Caudate nucleus (tissue), 63 donors: ENCODE measurements at places on chromosomes 3 and 15.

DNA sequence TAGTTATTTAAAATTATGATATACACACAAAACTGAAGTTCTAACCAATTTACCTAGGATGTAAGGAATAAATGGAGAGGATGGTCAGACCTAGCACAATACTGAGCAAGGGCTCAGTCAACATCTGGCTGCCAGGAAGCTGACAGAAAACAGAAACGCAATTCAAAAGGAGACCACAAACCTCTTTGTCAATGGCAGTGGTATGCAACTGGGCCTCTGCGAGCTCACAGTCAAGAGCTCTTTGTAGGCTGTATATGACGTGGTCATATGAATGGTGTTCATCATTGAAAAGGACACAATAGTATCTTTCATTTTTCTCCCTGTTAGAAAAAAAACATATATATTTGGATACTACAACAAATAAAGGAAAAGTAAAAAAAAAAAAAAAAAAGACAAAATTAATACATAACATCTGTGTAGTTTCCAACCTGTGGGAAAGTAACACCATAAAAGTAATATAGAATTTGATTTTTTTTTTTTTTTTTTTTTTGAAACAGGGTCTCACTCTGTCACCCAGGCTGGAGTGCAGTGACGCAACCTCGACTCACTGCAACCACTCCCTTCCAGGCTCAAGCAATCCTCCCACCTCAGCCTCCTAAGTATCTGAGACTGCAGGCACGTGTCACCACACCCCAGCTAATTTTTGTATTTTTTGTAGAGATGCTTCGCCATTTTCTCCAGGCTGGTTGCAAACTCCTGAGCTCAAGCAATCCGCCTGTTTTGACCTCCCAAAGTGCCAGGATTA lies 37.9 kb downstream of the UBR1 start:
- no peak for DNase-seq

- no peak for DNase-seq
Observed at GRCh38 chr3:195165265-195165609, 105.7 kb downstream of the XXYLT1 start.

DNA sequence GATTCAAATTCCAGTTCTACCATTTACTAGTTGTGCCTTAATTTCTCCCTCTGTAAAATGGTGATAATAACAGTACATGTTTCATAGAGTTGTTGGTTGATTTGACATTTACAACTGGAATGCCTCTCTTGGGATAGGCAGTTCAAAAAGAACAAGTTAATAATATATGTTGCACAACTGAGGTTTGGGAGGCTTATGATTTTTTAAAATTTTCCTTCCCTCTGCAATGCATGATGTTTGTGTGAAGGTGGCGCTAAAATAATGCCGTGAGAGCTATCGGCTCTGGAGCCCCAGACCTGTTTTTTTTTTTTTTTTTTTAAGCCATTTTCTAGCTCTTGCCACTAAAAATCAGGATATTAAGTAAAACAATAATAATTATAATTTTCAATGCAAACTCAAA lies 18.6 kb downstream of the DNAJB11 start:
- DNase-seq = no peak

GRCh38 chr3:32488474-32489008 lies 14.1 kb downstream of the CMTM6 start:
- no peak for DNase-seq

DNA sequence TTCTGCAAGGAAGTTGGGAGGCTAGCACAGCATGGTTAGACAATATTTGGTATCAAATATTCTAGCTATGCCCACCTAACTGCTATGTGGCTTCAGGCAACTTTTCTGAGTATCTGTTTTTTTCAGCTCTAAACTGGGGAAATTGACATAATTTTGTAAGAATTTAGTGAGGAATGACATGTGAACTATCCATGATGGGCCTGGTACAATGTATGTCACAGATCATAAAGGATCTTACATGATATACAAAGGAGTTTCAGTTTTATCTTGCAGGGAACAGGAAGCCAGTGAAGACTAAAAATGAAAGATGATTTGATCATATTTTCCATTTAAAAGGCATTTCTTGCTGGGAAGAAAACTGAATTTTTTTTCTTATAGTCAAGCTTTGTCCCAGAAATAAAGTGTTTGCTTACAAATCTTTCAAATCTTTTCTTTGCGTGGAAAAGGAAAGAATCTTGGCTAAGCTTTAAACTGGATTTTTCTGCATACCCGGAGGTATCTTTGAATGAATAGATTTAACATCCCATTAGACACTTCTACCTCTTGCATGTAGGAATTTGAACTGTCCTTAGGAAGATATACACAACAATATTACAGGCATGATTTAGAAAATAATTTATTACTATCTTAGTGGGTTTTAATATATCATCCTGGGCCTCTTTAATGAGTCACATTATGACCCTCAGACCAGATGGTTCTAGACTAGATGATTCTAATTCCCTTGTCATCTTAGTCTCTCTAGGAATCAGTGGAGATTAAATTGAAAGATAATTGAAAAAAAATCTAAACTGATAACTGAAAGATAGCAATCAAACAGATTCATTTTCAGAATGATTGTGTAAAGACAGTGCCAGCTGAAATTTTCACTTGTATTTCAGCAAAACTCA lies 436.0 kb upstream of the THBS1 start:
- no peak for DNase-seq

GRCh38 chr3:127003601-127004280 lies 20.8 kb downstream of the PLXNA1 start:
- no peak for DNase-seq

DNA sequence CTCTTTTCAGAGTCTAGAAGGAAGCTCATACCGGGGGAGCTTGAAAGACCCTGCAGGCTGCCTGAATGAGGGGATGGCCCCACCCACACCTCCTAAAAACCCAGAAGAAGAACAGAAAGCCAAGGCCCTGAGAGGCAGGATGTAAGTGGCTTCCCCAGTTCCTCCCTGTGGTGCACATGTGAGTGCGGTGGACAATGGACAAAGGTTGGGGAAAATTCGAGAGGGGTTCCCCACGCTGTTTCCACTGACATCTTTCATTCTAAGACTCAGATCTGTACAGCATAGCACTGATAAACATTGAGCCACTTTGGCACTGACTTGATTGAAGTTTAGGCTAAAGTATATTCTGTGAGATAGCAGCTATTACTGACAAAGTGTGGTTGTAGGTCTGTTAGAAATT lies 79.5 kb upstream of the UMPS start:
- no peak for DNase-seq

GRCh38 chr3:140163159-140163763 lies 228.3 kb downstream of the CLSTN2 start:
- no peak for DNase-seq

DNA sequence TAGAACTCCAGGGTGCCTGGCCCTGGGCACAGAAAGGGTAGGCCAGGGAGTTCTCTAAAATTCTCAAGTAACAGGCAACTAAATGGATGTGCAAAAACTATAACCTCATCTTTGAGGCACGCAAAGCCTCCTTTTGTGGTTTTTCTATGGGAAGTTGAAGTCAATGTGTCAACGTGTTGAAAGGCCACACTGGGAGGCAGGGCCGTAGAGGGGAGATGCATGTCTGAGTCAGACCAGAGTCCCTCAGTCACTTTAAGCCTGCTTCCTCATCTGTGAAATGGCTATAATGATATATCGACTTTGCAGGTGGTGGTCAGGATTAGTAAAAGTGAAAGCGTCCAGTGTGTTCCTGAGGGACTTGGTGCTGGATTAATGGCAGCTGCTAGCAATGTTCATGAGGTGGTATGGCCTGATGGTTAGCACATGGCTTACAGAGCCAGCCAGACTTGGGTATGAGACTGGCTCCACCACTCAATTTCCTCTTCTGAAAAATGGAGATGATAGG lies 17.0 kb downstream of the TGM5 start:
- no peak for DNase-seq

DNA sequence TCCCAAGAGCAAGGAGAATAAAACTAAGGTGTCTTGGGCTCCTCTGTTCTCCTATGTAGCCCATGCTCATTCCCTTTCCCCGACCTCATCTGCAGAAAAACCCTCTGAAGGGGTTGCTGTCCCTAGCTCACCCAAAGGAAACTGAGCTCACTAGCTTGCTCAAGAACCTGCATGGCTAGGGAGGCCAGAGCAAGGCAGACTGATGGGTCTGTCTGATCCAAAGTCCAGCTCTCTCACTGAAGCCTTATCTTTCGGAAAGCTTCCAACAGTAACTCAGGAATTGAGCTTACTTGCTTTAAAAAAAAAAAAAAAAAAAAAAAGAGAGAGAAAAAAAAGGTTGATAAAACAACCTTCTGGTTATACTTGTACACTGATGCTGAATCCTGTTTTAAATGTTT lies 141.4 kb upstream of the TOPAZ1 start:
- no peak for DNase-seq

GRCh38 chr15:85353516-85353915 lies 26.9 kb upstream of the AKAP13 start:
- no peak for DNase-seq

GRCh38 chr3:10380906-10381305 lies 60.0 kb upstream of the SEC13 start:
- no peak for DNase-seq

DNA sequence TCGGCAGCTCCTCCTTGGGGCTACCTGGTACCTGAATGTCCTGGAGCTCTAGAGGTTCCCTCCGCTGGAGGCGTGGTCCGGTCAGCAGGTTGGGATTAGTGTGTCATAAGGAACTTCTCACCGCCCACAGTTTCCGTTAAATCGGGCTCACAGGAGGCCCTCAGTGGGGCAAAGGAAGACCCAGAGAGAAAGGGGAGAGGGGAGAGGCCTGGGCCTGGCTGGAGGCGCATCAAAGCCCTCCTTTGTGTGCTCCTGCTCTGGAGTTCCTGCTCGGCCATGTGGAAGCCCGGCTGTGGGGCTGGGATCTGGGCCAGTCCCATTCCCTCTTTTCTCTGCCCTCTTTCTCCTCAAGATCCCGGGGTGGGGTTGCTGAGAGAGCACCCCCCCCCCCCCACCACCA lies at the start of gene RLBP1:
RLBP1 (minus strand) TSS at position 37 of the 400 bp plus-strand sequence. CDS start 2,604 bp downstream, outside the sequence.
- peak; percentile 35 for DNase-seq

DNA sequence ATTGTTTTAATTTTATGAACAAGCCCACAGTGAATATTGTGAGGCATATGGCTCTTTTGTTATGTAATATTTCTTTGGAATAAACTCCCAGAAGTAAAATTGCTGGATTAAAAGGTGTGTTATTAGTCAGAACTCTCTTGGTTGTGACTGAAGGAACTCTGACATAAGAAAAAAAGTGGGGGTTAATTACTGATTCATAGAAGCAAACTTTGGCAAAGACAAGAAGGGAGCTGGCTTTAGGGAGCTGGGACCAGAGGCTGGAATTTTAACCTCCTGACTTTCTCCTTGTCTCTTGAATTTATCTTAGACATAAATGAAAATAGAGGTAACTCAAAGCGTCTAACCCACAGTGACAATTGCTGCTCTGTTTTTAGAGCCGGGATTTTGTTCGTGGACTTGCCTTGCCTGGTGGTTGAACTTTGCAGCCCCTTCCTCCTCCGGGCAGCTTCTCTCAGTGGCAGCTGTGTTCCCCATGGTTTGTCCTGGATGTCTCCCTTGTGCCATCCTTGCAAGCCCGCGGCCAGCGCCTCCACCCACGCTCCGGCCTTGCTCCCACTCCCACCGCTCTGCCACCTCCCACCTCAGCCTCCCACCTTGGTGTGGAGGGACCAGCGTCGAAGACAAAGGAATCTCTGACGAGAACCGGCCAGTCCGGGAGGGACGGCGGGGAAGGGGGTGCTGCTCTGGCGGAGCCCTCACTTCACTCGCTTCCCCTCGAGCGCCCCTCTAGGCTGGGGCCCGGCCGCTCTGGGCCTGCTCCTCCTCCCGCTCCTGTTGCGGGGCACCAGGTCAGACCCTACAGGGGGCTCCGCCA lies 28.0 kb downstream of the ARHGAP31 start:
- DNase-seq = no peak

GRCh38 chr3:48432411-48433371 lies 2.8 kb upstream of the PLXNB1 start:
- no peak for DNase-seq

DNA sequence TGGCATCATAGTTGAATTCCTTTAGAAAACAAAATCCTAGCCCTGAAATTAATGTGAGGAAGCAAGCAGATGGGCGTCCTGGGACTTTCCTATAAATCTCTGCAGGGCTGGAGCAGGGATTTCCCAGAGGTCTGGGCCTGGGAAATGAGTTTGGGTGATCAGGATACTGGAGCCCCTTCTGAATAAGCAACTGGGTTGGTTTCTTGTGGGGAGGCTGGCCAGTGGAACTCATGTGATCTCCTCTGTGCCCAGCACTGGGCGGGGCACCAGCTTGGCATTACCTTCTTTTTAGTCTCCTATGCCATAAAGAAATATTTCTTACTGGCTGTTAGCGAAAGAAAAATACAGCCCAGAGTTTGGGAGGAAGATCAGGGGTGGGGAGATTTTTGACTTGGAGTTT lies 1.7 kb downstream of the THSD4 start:
- no peak for DNase-seq

GRCh38 chr15:80997692-80998091 lies 3.0 kb upstream of the TLNRD1 start:
- no peak for DNase-seq

DNA sequence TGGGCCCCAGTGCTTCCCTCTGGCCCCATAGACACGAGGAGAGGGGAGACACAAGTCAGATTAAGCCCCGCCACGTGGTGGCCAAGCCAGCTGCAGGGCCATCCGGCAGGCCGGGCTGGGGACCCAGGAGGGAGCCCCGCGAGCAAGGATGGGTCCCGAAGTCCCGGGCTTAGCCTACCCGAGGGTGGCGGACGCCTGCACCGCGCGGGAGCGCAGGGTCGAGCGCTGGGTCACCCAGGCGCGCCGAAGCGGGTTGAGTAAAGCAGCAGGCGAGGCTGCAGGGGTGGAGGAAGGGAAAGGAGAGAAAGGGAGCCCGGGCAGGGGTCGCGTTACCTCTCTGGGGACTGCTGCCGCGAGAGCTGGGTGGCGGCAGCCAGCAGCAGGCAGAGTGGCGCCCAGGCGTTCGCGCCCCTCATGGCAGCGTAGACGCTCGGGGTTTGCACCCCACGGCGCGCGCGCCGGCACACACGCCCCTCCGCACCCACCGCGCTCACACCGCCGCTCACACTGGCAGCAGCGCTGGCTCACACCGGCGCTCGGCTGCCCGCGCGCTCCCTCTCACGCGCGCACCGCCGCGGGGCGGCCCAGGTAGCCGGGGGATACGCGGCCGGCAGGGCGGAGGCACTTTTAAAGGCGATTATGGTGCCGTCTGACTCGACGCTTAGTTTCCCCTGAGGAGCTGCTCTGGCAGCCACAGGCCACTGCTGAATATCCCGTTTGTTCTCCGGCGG lies at the start of gene PCOLCE2:
PCOLCE2 (minus strand) TSS at position 603 of the 731 bp plus-strand sequence; CDS start at position 416, 187 bp downstream.
- no peak for DNase-seq

GRCh38 chr15:29925227-29926082 lies 103.2 kb upstream of the TJP1 start:
- DNase-seq = no peak

DNA sequence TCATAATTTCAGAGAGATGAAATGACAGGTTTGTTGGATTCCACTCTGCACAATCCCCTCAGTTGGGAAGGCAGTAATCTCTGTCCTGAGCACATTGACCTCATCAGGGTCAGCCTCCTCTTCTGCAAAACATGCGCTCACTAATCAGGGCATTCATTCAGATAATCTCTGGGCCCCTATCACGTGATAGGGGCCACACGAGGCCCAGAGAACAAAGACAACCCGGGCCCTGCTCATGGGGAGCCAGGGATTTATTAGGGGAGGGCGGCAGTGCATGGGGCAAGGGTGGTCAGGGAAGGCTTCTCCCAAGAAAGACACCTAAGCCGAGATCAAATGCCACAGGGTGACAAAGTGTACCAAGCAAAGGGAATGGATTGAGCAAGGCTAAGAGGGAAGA lies 1.1 kb downstream of the TCTA start:
- DNase-seq = no peak
